ENCODE measurements at places on chromosomes 5 and 9.

GRCh38 chr5:43648499-43649124, 45.6 kb downstream of the NNT start:
- DNase-seq = no peak

DNA sequence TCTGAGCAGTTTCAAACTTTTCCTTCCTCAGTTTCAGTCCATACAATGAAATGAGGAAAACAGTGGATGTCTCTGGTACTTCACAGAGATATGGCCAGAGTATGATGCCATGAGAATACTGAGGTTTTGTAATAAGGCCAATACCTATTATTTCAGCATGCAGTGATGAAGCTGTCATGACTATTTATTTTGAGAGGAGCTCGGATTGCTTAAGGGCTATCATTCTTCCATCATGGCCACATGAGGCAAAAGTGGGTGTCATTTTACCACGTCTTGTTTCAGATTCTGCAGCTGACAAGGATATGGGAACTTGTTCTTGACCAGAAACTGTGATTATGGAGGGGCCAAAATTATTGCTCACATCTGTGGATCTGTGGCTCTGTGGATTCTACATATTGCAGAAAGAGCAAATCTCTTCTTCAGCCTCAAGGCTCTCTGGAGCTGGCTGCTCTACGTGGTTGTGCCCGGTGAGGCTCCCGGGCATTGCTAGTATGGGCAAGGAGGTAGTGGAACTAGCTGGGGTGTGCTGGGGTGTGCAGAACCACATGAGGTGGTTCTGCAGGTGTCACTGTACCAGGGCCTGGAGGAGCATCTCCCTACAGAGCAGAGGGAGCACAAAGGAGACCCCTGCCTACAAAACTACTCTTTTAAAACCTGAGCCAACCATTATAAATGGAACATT, 180.3 kb downstream of the SEMA6A start:
- DNase-seq = no peak

DNA sequence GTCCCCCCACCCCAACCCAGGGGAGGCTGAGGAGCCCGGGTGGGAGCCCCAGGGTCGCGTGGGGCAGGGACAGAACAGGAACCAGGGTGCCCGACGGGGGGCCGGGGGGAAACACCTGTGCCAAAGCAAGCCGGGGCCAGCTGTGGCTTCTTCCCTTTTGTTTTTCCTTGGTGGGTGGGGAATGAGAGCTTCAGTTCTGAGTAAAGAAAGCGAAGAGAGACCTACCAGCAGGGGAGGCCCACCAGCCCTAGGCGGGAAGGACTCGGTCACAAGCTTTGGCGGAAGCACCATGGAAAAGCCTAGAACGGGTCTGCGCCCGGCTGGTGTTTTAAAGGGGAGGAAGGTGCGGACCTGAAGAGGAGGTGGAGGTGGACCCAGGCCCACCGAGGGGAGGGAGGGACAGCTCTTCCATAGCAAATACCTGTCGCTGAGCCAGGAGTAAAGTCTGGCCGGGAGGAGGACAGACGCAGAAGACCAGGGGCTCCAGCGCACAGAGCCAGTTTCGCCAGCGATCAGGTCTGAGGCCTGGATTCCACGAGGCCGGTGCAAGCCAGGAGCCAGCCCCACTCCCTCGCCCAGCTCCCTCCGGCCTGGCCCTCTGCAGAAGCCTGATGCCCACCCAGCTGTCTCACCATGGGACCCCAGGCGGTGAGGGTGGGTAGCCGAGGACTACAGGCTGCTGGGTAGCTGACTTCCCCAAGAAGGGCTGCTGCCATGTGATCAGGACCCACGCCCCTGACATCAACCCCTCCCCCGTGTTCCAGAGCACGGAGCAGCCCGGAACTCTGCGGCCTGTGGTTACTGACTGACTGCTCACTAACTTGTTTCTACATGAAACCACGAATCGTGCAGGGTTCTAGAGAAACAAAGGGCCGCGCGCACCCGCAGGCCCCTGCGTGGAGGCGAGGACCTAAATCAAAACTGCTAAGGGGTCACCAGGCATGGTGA, 849 bp upstream of the MGAT1 start:
- DNase-seq = no peak

DNA sequence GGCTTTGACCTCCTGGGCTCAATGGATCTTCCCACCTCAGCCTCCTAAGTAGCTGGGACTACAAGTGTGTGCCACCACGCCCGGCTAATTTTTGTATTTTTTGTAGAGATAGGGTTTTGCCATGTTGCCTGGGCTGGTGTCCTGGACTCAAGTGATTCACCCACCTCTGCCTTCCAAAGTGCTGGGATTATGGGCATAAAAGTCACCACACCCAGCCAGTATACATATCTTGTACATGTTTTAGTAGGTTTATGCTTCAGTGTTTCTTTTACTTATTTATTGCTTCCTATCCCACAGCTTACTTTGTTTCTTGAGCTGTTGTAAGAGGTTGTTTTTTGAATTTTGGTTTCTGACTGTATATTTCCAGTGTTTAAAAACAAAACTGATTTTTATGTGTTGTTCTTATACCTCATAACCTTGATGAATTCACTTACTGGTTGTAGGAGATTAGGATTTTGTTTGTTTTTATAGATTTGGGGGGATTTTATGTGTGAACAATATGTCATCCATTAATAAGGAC, 12.9 kb downstream of the FBXW5 start:
- no peak for DNase-seq

DNA sequence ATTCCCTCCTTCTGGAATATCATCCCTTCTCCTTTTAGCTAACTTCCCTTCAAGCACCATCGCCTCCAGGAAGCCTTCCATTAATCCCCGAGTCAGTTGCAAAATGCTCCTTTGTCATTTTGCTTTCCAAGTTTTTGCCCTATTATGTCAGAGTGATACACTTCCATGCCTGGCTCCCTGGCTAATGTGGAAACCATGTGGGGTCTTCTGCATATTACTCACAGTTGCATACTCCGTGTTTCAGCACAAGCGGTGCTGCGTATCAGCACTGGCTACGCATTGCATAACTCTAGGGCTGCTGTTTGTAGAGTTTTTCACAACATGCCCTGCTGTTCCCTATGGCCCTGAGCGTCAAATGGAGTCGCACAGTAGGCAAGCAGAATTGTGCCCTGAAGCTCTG, 1.9 kb downstream of the TEX53 start:
- no peak for DNase-seq

GRCh38 chr5:167730121-167730520, 561.3 kb upstream of the WWC1 start:
- no peak for DNase-seq

- no peak for DNase-seq
Measured at GRCh38 chr5:98588215-98588614, 185.2 kb upstream of the RGMB start.

DNA sequence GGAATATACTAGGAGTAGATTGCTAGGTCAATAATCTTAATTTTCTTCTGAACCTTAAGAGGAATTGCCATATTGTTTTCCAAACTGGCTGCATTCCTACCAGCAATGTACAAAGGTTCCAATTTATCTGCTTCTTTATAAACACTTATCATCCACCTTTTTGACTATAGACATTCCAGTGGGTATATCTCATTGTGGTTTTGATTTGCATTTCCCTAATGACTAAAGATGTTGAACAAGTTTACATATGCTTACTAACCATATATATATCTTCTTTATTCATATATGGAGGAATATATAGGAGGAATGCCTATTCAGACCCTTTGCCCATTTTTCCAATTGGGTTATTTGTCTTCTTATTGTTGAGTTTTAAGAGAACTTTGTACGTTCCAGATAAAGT, 7.6 kb downstream of the DNAJC18 start:
- no peak for DNase-seq

DNA sequence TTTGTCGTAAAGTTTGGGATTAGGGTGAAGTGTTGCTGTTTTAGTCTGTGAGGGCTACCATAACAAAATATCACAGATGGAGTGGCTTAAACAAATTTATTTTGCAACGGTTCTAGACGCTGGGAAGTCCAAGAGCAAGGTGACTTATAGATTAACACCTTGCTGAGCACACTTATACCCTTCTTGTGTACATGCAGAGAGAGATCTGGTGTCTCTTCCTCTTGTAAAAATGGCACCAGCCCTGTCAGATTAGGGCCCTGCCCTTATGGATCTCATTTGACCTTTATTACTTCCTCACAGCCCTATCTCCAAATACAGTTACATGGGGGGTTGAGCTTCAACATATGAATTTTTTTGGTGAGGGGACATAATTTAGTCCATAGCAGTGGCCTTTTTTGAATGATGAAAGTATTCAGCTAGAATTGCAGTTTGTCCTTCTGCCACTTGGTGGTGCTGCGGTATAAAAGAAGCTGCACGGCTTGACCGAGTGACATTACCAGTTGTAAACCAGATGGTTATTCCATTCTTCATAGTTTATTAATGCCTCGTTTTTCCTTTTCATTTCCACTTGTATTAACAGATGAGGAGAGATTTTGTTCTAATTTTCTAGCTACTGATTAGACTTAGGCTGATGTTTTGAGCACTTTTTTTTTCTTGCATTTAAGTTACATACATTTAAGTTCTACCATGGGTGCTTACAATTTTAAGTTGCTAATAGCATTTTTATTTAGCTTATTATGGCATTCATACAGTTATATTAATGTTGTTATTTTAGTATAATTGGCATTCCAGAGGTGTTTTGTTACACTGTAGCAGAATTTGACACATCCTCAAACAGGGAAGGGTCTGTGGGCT, 19.4 kb downstream of the DCP2 start:
- peak; percentile 79 for DNase-seq

- no peak for DNase-seq
Measured at GRCh38 chr5:157343842-157344790, 78.2 kb downstream of the CYFIP2 start.

DNA sequence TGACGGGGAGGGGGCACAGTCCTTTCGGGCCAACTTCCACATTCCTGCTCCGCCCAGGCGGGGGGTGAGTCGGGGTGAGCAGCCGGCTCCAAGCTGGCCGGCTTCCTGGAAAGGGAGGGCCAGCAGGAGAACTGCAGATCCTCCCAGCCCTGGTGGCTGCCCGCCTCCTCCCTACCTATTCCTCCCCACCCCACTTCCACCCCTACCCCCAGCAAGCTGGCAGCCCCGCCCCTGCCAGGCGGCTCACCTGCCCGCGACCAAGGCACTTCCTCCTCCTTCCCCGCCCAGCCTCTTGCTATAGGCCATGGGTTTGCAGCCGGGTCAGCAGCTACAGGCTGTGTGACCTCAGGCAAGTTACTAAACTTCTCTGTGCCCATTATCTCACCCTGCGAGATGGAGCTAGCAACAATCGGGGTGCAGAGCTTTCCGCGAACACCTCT, 5.6 kb upstream of the IRF1 start:
- DNase-seq = peak; percentile 57

DNA sequence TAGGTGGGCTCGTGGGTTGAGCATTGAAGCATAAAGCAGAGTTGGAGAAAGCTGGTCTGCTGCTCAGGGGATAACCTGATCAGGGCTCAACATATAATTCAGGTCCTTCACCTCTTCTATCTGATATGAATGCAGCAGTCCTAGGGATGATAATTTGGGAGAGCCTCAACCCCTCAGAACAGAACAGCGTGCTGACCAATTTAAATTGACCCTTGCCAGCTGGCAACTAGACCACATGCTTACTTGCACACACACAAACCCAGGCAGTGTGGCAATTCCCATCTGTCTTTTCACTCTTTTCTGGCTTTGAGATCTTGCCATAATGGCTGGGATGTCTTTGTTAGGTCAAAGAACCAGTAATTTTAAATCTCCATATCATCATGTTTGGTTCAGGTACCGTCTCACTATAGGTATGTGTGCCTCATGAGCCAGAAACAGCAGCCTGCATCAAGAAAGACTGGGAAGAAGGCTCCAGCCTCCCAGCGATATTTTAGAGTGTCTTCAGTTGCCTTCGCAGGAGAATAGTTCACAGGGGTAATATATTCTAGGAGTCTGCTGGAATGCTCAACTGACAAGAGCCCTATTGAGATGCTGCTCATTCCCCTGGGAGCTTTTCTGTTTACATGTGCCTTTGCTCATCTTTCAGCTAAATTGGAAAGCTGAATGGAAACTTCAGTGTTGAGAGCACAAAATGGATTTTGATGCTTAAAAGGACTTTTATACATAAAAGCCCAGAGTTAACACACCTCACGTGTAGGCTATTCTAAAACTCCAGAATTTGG, 497.6 kb downstream of the RASEF start:
- no peak for DNase-seq

DNA sequence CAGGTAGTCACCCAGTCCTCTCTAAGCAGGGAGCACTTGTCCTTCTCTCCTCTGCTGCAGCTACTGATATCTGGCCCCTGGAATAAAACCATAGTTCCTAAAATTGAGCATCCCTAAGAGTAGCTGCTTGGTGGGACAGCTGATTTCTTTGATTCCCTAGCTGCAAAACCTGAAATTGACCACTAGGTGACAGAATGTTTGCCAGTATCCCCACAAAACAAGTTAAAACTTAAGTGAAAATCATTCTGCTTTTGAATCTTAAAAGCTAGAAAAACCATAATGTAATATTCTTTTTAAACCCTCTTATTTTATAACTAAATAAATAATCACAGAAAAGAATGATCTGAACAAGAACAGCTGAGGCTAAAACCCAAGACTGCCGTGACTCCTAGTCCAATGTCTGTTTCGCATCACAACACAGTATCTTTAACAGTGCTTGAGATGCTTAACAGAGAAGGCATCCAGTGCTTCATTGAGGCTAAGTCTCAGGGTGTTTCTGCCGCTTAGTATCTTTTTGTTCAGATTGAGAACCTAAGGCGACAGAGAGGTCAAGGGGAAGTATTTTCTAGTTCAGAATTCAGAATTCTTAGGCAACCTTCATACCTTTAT, 24.4 kb upstream of the TAL2 start:
- DNase-seq = no peak

GRCh38 chr9:85258823-85259370, 482.9 kb downstream of the AGTPBP1 start:
- no peak for DNase-seq

DNA sequence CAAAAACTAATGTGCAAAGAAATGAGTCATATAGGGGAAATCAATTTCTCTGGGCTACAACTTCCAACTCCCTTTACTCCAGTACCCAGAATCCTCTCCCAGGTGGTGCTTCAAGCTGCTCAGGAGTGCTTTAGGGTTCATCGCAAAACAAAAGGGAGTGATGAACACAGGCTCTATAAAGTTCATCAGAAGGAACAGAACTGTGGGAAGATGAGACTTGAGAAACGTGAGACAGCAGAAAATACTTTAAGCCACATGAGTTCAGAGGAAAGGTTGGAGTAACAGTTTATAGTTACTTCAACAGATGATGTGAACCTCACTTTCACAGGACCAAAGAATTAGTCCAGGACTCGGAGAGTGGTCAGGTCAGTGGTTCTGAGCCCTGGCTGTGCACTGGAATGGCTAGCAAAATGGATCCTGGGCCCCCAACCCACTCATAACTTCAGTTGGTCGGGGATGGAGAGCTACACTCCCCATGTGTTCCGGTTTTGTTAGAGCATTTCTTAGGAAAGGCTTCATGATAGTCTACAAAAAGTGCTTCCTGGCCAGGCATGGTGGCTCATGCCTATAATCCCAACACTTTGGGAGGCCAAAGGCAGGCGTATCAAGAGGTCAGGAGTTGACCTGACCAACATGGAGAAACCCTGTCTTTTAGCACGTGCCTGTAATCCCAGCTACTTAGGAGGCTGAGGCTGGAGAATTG, 4.3 kb downstream of the RPL12 start:
- no peak for DNase-seq
